ENCODE measurements at places on chromosomes 4 and X. TPM values are rescaled to one million over a fixed set of nuclear protein-coding genes. Genes with fewer than 3 reads are reported as not detected.

CWH43 gene
- total RNA-seq, result not detected

TMEM35A gene
- total RNA-seq, result 0.74 TPM

SH3RF1 gene
- total RNA-seq, result 4.4 TPM

PTTG2 gene
- total RNA-seq, result not detected

GRXCR1 gene
- total RNA-seq, result not detected

GC gene
- not detected for total RNA-seq

STAP1 gene
- total RNA-seq, result not detected

CFAP99 gene
- not detected for total RNA-seq

CCDC120 gene
- 0.52 TPM for total RNA-seq

RIPPLY1 gene
- not detected for total RNA-seq

NSUN7 gene
- total RNA-seq, result not detected

SULT1E1 gene
- not detected for total RNA-seq

TREX2 gene
- total RNA-seq, result 1.1 TPM

ITIH6 gene
- 0.02 TPM for total RNA-seq

AFM gene
- total RNA-seq, result not detected

DAPP1 gene
- total RNA-seq, result not detected

NFXL1 gene
- total RNA-seq, result 14.3 TPM

TCEAL6 gene
- total RNA-seq, result not detected

GATA1 gene
- not detected for total RNA-seq

BGN gene
- 2.0 TPM for total RNA-seq

CFI gene
- not detected for total RNA-seq

Data from NCI-H460 (cell line).